ENCODE measurements at places on chromosomes 2 and 18. TPM values are rescaled to one million over a fixed set of nuclear protein-coding genes. Genes with fewer than 3 reads are reported as not detected.

GRCh38 chr18:74540652-74541421 is 6.5 kb downstream of the CNDP1 start:
- DNase-seq: no peak

- DNase-seq: no peak
Observed at GRCh38 chr18:15165048-15165447, 417.1 kb downstream of the ANKRD30B start.

GRCh38 chr18:32167980-32168730 is 21.7 kb upstream of the MEP1B start:
- no peak for DNase-seq

DNA sequence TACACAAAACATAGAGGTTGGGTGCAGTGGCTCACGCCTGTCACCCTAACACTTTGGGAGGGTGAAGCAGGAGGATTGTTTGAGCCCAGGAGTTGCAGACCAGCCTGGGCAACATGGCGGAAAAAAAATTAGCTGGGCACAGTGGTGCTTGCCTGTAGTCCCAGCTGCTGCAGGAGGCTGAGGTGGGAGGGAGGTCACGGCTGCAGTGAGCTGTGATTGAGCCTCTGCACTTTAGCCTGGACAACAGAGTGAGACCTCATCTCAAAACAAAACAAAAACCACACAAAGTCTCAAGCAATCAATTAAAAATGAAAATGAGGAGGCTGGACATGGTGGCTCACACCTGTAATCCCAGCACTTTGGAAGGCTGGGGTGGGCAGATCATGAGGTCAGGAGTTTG is 4.9 kb downstream of the NOP58 start:
- no peak for DNase-seq

DNA sequence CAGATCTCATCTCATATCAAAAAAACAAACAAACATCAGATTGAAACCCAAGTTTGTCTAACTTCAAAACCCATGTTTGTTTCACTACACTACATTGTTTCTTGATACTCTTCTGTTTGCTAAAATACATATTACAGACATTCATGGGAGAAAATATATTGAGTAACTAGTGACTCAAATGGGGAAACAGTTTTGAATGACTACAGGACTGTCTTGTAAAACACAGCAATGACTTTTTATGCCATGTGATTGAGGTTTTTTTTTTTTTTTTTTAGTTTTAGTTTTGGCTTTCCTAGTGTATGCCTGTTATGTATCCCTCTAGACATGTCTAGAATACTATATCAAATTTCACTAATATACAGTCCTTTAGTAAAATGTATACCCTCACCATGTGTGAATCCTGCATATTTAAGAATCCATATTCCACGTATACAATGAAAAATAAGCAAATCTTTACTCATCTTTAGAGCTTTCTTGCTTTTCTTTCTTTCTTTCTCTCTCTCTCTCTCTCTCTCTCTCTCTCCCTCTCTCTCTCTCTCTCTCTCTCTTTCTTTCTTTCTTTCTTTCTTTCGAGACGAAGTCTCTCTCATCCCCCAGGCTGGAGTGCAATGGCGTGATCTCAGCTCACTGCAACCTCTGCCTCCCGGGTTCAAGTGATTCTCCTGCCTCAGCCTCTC is 46.6 kb upstream of the SERTAD2 start:
- no peak for DNase-seq

FAM124B gene
- not detected for total RNA-seq

PTH2R gene
- total RNA-seq: not detected

C2orf15 gene
- total RNA-seq: 6.7 TPM
